Common myeloid progenitor, CD34-positive (primary cell): ENCODE measurements at places on chromosomes 5 and 9.

GRCh38 chr9:117153021-117153420, 261.8 kb downstream of the ASTN2 start:
- no peak for DNase-seq

GRCh38 chr5:74386571-74387334, 253.8 kb downstream of the ENC1 start:
- no peak for DNase-seq

DNA sequence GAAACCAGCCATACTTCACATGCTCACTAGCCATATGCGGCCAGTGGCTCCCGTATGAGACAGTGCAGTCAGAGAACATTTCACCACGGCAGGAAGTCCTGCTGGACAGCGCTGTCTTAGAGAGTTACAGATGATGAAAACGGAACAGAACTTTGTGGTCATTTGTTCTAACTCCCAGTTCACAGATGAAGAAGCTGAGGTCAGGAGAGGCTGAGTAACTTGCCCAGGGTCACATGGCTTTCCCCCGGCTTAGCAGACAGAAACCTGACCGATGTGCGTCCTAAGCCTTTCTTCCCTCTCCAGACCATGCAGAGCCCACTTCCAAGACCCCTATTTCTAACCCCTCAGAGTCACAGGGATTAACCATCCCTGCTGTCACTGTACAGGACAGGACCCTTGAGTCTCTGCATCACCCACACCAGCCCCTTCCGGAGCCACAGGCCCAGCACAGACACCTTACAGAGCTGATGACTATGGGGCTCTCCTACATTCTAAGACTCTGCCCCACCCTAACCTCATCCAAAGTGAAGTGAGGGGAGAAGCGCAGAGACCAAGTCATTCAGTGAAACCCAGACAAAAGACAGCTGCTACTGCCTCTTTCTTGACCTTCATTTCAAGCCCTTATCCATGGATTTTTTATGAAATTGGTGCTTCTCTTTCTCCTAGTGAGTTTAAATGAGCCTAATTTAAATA, 86.9 kb downstream of the PTPN3 start:
- DNase-seq, result no peak

DNA sequence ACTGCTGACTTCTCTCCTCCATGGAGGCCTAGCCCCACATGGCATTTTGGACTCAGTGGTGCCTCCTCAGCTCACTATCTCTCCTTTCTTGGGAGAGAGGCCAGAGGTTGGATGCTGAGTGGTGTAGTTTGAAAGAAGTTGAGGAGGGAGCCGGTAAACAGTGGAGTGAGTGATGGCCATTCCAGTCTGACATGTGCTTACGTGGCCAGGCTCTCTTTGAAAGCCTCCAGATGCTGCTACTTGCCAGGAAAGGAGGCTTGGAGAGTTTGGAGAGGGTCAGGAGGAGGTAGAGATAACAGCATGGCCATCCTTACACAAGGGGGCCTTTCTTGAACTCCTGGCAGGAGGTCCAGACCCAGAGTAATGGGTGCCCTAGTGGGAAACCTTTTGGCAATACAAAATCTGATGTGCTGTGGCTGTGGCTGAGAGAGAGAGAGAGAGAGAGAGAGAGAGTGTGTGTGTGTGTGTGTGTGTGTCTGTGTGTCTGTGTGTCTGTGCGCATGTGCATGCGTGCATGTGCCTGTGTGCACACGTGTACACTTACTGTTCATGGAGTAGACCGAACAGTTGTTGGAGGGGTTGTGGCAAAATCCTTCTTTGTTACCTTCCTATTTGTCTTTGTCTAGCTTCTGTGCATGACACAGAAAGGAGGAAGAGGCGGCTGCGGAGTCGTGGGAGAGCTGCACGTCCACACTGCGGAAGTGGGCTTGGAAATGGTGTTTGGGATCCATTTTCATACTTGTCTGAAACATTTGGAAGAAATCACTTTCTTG, 37.8 kb downstream of the RALGPS1 start:
- DNase-seq, result no peak
